ENCODE measurements at places on chromosomes 7 and 10.

DNA sequence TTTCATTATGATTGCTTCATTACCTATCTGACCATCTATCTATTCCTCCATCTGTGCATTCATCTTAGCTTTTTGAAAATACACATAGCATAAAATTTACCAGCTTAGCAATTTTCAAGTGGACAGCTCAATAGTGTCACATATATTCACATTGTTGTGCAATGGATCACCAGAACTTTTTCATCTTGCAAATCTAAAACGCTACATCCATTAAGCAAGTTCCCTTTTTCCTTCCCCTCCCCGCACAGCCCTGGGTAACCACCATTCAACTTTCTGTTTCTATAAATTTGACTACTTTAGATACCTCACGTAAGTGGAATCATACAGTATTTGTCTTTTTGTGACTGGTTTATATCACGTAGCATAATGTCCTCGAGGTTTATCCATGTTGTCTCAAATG lies 78.0 kb upstream of the ADRB1 start:
- no peak for ATAC-seq

- ATAC-seq = no peak
Measured at GRCh38 chr10:78934532-78934898, 134.3 kb upstream of the ZMIZ1 start.

- ATAC-seq = peak; percentile 94
Measured at GRCh38 chr7:93836116-93836515, 54.4 kb downstream of the TFPI2 start.

DNA sequence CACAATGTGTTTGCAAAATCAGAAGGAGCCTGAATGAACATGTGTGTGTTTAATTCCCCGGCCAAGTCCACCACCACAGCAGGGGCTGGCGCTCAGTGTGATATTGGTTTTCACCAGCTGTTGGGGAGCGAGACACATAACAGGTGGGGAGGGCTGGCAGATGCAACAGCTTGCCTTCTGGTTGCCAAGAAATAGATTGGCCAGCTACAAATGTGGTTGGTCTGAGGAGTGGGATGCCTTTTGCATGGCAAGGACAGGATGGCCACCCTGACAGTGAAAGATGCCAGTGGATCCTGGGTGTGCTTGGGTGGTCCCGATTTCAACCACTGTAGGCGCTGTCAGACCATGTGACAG lies 292.5 kb upstream of the FZD8 start:
- ATAC-seq = no peak

GRCh38 chr7:142414915-142415314 lies 157.1 kb upstream of the PRSS58 start:
- ATAC-seq = no peak

DNA sequence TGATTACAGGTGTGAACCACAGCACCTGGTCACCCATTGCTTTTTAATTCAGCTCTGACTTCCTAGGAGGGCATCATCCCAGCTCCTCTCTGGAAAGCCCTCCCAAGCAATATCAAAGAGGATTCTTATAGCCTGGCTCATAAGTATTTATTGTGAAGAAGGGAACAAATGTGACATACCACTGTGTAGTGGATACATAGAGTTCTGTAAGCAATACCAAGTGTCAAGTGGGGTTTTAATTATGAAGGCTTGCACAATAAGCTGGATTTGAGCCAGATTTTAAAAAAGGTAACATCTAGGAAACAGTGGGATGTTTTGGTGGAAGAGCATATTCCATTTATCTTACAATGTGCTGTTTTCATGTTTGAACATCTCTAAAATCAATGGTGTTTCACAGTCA lies 19.0 kb upstream of the PRTFDC1 start:
- ATAC-seq = no peak

- no peak for ATAC-seq
Measured at GRCh38 chr7:144768633-144769032, 67.2 kb downstream of the TPK1 start.

DNA sequence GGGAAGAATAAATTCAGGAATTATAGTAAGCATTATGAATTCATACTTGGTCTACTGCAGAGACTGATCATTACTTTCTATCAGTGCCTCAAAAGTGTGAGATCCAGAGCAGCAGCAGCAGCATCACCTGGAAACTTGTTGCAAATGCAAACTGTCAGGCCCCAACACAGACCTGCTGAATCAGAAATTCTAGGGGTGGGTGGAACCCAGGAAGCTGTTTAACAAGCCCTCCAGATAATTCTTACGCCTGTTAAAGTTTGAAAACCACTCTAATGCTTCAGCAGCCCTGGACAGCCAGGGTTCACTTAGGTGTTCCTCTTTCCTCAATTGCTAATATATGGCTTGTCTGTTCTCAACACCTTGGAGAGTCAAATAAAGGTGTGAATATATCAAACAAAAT lies 19.5 kb downstream of the CACUL1 start:
- ATAC-seq = no peak

DNA sequence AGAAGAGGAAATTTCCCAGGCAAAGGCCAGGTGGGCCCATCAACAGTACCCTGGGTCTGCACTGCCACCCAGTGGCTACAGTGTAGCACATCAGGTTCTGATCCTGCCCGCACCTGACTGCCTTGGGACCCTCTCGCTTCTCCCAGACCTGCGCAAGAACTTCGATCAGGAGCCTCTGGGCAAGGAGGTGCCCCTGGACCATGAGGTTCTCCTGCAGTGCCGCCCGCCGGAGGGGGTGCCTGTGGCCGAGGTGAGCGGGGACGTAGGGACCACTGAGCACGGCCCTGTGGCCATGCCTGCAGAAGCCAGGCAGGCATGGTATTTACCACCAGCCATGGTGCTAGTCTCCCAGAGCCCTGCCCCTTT lies 33.9 kb upstream of the SLC29A3 start:
- ATAC-seq = peak; percentile 76

GRCh38 chr10:58575491-58575890 lies 62.8 kb downstream of the BICC1 start:
- peak; percentile 63 for ATAC-seq

DNA sequence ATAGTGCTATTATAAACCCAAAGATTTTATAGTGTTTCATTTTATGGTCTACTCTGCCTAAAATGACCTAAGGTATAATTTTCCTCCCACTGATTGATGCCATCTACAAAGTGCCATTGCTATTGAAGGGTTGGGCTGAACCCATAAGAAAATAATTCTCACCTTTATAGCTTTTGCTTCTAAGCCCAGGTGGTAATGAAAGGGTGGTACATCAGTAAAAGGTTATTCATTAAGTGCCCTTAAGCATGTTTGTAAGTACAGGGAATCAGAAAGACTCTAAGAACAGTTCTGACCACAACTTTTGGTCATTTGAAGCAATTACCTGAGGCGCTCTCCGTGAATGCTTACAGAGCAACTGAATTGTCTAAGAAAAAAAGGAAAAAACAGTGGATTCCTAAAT lies 1247.3 kb downstream of the NXPH1 start:
- no peak for ATAC-seq

DNA sequence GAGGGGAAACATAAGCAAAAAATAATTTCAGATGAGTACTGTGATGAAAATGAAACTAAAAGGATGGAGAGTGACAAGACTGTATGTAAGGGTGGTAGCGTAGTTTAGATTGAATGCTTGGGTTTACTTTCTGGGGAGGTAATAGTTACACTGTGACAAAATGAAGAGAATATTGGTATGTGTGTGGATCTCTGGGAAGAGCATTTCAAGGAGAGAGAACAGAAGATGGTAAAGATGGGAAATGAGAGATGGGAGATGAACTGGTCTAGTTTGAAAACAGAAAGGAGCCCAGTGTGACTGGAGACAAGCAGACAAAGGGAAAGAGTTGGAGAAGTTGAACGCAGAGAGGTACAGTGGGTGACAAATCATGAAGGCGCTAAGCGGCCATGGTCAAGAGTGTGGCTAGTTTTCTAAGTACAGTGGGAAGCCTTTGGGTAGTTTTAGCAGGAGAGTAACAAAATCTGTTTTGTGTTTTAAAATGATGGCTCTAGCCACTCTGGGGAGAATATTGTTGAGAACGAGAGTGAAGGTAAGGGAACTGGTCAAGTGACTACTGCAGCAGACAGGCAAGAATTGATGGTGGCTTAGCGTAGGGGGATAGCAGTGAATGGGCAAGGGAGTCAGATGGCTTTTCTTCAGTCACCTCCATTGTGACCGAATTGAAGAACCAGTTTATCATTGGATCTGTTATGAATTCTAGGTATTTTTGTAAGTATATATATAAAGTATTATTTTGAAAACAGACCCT lies 22.6 kb downstream of the PALS2 start:
- no peak for ATAC-seq

- peak; percentile 84 for ATAC-seq
Measured at GRCh38 chr10:96334616-96335526, 23.9 kb downstream of the OPALIN start.

DNA sequence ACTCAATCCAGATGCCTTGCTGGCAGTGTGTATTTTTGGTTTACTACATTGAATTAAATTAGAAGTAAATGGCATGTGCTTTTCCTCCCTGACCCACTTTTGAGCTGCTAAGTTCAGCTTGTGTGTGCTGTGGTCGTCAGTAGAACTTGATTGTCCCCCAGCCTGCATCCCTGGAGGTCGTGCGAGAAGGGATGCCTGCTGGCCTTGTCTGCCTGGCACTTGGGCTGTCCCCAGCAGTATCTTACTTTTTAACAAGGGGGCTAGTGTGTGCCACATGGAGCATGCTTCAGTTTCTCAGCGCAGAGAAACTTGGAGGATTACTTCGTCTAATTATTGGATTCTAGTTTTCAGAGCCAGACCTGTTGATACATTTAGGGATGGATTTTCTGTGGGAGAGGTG lies 80.2 kb downstream of the ADCY1 start:
- no peak for ATAC-seq

- no peak for ATAC-seq
Measured at GRCh38 chr10:9038146-9038714, 983.7 kb downstream of the GATA3 start.

- peak; percentile 46 for ATAC-seq
Measured at GRCh38 chr10:106189292-106189691, 975.2 kb downstream of the SORCS1 start.

DNA sequence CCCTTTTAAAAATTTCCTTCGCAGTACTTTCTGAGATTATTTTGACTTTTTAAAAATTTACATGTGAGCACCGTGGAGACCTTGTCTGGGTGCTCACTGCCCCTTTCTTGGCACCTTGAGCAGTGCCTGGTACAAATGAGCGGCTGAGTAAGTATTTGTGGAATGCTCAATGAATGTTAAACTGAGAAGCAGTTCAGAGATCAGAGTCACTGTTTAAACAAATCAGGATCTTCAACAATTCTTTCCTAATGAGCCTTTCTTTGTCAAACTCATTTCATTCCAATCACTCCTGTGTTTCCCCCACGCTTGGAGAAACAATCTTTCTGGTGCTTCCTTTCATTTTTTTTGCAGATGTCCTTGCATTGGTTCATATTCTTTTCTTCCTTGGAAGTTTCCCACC lies 611.3 kb upstream of the GALNT17 start:
- ATAC-seq = no peak

- no peak for ATAC-seq
Measured at GRCh38 chr10:44198096-44198779, 186.7 kb downstream of the CXCL12 start.

- no peak for ATAC-seq
Measured at GRCh38 chr7:116560021-116560970, 35.5 kb downstream of the CAV1 start.

DNA sequence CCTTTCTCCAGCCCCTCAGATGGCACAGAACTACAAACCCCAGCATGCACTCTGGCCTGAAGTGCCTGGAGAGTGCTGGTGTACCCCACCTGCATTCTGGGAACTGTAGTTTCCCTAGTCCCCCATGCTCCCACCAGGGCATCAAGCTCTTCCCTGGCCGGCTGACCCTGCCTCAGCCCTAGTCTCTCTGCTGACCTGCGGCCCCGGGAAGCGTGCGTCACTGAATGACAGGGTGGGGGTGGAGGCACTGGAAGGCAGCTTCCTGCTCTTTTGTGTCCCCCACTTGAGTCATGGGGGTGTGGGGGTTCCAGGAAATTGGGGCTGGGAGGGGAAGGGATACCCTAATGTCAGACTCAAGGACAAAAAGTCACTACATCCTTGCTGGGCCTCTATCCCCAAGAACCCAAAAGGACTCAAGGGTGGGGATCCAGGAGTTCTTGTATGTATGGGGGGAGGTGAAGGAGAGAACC lies 2.1 kb downstream of the NOS3 start:
- ATAC-seq = peak; percentile 3

DNA sequence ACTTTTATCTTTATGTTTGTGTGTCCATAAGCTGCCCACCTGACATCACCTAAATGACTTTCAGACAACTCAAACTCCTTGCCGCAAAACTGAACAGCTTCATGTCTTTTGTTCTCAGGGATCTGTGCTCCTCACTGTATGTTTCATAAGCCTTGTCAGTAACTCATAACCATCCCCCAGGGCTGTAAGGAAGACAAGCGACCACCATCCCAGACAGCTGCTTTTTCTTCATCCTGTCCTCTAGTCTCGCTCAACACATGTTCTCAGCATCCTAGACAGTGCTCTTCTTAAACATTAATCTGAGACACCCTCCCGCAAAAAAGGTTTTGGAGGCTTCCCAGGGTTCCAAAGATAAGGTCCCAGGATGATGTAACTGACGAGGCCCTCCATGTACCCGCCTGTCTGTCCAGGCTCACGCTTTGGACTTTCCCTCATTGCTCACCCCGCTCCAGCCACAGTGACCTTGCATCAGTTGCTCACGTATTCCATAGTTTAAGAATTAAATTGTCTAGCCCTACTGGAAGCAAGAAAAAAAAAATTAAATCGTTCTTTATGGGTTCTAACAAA lies 69.8 kb downstream of the MAP3K8 start:
- ATAC-seq = no peak

DNA sequence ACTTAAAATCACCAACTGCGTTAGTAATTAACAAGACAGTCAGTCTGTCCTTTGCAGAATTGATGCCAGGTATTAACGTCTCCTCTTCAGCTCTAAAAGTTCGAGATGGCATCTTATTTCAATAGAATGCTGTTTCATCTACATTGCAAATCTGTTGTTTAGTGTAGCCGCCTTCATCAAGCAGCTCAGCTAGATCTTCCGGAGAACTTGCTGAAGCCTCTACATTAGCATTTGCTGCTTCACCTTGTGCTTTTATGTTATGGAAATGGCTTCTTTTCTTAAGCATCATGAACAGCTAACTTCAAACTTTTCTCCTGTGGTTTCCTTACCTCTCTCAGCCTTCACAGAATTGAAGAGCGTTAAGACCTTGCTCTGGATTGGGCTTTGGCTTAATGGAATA lies 95.5 kb upstream of the FAM20C start:
- ATAC-seq = no peak
